Neuronal stem cell (in vitro differentiated cells): ENCODE measurements at places on chromosomes 16 and 17.
A peak's percentile ranks its signal among the peaks of the same experiment; 100 is the strongest.

DNA sequence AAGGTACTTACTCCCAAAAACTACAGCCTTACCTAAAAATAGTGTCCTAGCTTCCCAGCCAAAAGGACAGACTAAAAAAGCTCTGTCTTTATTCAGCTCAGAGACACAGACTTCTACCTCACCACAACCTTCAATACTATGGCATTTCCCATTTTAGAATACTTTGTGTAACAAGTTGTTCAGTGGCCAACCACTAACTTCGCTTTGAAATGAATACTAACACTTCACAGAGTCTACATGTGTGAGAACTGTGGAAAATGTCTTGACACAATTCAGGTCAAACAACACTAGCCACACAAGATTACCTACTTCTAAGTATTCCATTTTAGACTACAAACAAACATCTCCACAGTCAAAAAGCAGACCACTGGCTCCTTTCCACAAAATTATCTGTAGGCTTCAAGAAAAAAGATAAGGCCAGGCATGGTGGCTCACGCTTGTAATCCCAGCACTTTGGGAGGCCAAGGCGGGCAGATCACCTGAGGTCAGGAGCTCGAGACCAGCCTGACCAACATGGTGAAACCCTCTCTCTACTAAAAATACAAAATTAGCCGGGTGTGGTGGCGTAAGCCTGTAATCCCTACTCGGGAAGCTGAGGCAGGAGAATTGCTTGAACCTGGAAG, 3.2 kb downstream of the HELZ start:
- DNase-seq = no peak
- H3K4me3 ChIP-seq = no peak overlapping the region
- H3K27me3 ChIP-seq = no peaks in the 10 kb centered on the region
- peaks cover 4% of the 10 kb centered on the region for H3K4me1 ChIP-seq
- H3K36me3 ChIP-seq = peaks cover 4% of the 10 kb centered on the region
- no peak overlapping the region for H3K27ac ChIP-seq

GRCh38 chr16:72944757-72945485, 103.0 kb downstream of the ZFHX3 start:
- no peak overlapping the region for H3K4me3 ChIP-seq
- no peaks in the 10 kb centered on the region for H3K36me3 ChIP-seq
- no peaks in the 10 kb centered on the region for H3K27me3 ChIP-seq
- no peak for DNase-seq

DNA sequence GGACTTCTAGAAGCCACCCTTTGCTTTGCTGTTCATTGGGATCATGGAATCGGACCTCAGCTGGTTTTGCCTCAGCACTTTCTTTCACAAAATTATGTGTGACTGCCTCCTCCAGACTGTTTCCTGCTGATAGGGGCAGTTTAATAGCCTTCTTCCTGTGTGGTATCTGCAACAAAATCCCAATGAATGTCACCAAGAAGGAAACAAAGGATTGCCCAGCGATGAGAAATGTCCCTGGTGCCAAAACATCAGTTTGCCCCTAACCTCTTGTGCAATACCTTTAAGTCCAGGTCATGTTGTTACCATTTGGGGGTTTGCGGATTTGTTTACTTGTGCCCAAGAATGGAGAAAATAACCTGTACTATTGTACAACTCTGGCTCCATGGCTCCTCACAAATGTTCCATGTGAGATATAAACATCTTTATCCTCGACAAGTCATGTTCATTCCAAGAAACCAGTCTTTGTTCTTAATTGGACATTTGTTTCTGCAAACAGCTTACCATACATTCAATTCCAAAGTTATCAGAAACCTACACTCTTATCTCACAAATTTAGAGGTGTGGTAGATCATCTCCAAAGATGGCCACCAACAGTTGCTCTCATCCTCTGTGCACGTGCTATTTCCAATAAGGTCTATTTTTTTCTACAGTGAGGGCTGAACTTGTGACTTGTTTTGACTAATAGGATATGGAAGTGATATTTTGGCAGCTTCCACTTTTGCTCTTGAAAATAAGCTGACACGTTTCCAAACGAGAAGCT, 14.8 kb downstream of the TAC4 start:
- H3K27ac ChIP-seq = no peak overlapping the region
- no peaks in the 10 kb centered on the region for H3K27me3 ChIP-seq
- no peak overlapping the region for H3K4me3 ChIP-seq
- DNase-seq = no peak
- H3K4me1 ChIP-seq = no peaks in the 10 kb centered on the region

DNA sequence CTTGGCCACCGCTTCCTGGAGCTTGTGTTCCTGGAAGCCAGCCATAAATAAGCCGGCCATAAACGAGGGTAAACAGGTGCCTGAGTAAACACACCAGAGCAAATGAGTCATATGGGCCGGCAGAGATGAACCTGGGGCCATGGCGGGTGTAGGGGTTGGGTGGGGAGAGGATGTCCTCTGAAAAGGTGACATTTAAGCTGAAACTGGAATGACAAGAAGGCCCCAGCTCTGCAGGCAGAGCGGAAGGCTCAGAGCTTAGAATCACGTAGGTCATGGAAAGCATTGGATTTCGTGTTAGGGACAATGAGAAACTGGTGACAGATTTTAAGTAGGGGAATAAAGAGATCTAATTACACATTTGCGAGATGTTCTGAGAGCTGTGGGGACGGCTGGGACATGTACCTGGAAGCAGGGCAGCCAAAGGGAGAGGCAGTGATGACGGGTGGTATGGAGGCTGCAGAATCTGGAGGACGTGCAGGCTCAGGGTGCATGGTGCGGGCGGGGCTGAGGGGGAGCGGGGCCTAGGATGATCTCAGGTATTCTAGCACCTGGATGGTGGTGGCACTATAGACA, 8.1 kb upstream of the DNASE1 start:
- peak overlapping the region; percentile 86 for H3K27ac ChIP-seq
- DNase-seq = no peak
- peaks cover 20% of the 10 kb centered on the region for H3K4me1 ChIP-seq
- peaks cover 15% of the 10 kb centered on the region for H3K36me3 ChIP-seq
- no peaks in the 10 kb centered on the region for H3K27me3 ChIP-seq
- H3K4me3 ChIP-seq = no peak overlapping the region

- H3K4me3 ChIP-seq = no peak overlapping the region
- no peak for DNase-seq
- no peaks in the 10 kb centered on the region for H3K36me3 ChIP-seq
- H3K27ac ChIP-seq = no peak overlapping the region
- no peaks in the 10 kb centered on the region for H3K27me3 ChIP-seq
- H3K4me1 ChIP-seq = peaks cover 2% of the 10 kb centered on the region
These were observed 10.9 kb upstream of the ZFP90 start for GRCh38 chr16:68528233-68528632.

DNA sequence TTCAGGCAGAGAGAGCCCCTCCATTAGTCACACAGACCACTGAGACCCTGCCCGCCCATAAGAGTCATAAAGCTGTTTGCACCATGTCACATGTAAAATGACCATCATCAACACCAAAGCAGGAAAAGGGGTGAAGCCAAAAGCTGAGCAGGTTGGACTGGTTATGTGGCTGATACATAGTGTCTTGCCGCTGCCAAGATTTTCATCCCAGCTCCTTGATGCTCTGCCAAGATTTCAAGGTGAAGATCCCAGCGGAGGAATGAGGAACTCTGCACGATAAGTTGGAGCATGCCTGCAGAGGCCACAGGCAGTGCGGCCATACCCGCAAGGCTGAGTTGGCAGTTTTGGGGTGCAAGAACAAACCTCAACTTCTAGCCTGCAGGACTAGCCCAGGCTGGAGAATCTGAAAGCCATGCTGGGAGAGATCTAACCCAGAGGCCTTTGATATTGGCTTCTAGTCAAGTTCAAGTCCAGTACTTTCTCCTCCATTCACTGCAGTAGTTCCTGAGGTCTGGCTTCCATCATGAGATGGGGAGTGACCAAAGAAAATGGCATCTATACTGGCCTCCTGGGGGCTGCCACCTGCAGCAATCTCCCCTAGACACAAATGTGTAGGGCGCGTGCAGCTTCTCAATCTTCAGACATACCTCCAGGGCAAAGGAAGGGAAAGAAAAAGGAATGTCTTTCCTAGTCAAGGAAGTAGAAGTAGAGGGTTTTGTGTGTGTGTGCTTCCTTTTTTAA, 79.7 kb upstream of the NOL11 start:
- H3K27me3 ChIP-seq = no peaks in the 10 kb centered on the region
- H3K4me1 ChIP-seq = peaks cover 2% of the 10 kb centered on the region
- no peak for DNase-seq
- no peak overlapping the region for H3K27ac ChIP-seq
- no peak overlapping the region for H3K4me3 ChIP-seq

GRCh38 chr16:28528463-28528867, 10.3 kb downstream of the NUPR1 start:
- peaks cover 2% of the 10 kb centered on the region for H3K4me1 ChIP-seq
- H3K27me3 ChIP-seq = peaks cover 7% of the 10 kb centered on the region
- H3K27ac ChIP-seq = no peak overlapping the region

DNA sequence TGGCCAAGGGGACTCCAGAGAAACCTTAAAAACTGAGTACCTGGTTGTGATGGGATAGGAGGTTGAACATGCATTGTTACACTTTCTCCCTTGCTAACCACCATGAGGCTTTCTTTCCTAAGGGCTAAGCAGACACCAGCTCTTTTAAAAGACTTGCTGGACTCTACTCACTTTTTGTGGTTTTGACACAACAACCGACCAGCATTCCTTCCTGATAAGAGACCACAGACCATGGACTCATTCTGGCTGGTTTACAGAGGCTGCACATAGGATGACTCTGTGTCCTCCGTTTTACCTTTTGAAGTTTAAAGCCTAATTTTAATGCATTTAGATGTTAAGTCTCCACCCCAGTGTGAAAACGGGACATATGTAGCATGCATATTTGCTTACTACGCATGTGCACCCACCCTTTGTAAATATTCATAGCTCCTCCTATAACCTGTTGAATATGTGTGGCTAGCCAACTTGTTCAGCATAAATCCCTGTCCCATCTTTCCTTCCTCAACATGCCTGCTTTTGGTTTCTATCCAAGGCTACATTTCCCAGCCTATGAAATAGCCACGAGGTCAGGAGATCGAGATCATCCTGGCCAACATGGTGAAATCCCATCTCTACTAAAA, 475.9 kb downstream of the GRIN2A start:
- no peak overlapping the region for H3K27ac ChIP-seq
- H3K36me3 ChIP-seq = no peaks in the 10 kb centered on the region
- no peaks in the 10 kb centered on the region for H3K4me1 ChIP-seq
- no peaks in the 10 kb centered on the region for H3K27me3 ChIP-seq
- H3K4me3 ChIP-seq = no peak overlapping the region

DNA sequence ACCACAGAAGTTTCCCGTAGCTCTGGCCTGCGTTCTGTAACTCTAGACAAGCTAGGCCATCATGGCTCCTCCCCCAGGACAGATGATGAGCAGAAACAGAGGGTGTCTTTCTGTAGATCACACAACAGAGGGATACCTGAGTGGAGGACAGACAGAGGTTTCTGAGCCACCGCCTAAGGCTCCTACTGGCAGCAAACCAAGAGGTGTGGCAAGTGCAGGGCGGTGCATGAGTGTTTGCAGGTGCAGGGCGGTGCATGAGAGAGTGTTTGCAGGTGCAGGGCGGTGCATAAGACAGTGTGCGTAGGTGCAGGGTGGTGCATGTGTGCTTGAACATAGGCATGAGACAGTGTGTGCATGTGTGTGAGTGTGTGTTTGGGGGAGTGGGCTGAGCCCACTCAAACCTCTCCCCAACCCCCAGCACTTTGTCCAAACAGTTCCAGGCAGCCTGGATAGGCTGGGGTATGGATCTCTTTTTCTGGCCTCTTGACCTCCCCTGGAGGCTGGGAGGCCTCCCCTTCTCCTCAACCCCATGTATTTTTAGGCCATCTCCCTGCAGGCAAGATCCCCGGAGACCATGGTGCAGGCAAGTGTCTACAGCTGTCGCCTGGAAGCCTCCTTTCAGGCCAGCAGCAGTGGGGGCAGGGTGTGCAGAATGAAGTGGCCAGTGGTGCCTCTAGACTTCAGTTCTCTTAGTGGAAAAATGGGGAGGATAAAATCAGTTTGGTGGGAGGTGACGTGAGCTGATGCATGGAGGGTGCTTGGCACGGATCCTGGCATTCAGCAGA, 53.4 kb upstream of the CBX4 start:
- H3K4me1 ChIP-seq = no peaks in the 10 kb centered on the region
- DNase-seq = no peak
- no peak overlapping the region for H3K4me3 ChIP-seq

DNA sequence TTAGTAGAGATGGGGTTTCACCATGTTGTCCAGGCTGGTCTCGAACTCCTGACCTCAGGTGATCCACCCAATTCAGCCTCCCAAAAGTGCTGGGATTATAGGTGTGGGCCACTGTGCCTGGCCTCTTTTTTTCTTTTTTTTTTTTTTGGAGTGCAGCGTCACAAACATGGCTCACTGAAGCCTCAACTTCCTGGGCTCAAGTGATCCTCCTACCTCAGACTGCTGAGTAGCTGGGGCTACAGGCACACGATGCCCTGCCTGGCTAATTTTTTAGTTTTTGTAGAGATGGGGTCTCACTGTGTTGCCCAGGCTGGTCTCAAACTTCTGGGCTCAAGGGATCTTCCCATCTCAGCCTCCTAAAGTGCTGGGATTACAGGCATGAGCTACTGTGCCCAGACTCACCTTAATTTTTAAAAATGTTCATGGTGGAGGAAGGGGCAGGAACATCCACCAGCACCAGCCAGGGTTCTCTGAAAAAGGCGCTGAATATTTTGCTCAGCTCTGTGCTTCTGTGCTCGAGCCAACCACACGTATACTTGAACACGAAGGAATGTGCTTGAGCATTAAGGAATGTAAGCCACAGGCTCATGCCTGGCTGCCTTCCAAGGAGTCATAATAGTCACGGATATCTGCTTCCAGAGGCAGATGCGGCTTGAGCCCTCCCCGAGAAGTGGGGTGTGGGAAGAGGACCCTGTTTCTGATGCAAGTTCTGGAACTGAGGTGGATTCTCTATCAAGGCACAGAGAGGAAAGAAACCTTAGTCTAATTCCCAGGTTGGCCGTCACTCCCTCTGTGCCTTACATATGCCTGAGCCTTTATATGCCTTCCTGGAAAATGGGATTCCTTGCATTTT, 65.5 kb upstream of the CREBBP start:
- DNase-seq = no peak
- no peak overlapping the region for H3K27ac ChIP-seq
- H3K4me1 ChIP-seq = peaks cover 3% of the 10 kb centered on the region
- no peaks in the 10 kb centered on the region for H3K36me3 ChIP-seq
- H3K27me3 ChIP-seq = no peaks in the 10 kb centered on the region
- H3K4me3 ChIP-seq = no peak overlapping the region

- no peak overlapping the region for H3K4me3 ChIP-seq
- peaks cover 42% of the 10 kb centered on the region for H3K4me1 ChIP-seq
- no peak for DNase-seq
- no peak overlapping the region for H3K27ac ChIP-seq
- peaks cover 20% of the 10 kb centered on the region for H3K36me3 ChIP-seq
These were observed 20.2 kb upstream of the CPSF4L start for GRCh38 chr17:73281928-73282327.
